Activated naive CD8-positive, alpha-beta T cell treated with anti-CD3 and anti-CD28 coated beads for 36 hours (primary cell): ENCODE measurements at places on chromosomes 4 and X. TPM values are rescaled to one million over a fixed set of nuclear protein-coding genes. Genes with fewer than 3 reads are reported as not detected.

GRCh38 chr4:178280362-178280761 is 838.1 kb upstream of the AGA start:
- H3K36me3 ChIP-seq, result no peaks in the 10 kb centered on the region
- H3K4me3 ChIP-seq, result no peak overlapping the region
- H3K4me1 ChIP-seq, result no peaks in the 10 kb centered on the region
- DNase-seq, result no peak
- no peaks in the 10 kb centered on the region for H3K27me3 ChIP-seq

- H3K27ac ChIP-seq, result no peak overlapping the region
- DNase-seq, result no peak
- H3K4me3 ChIP-seq, result no peak overlapping the region
- H3K4me1 ChIP-seq, result no peaks in the 10 kb centered on the region
Observed at GRCh38 chr4:113006632-113007031, 42.8 kb upstream of the ANK2 start.

DNA sequence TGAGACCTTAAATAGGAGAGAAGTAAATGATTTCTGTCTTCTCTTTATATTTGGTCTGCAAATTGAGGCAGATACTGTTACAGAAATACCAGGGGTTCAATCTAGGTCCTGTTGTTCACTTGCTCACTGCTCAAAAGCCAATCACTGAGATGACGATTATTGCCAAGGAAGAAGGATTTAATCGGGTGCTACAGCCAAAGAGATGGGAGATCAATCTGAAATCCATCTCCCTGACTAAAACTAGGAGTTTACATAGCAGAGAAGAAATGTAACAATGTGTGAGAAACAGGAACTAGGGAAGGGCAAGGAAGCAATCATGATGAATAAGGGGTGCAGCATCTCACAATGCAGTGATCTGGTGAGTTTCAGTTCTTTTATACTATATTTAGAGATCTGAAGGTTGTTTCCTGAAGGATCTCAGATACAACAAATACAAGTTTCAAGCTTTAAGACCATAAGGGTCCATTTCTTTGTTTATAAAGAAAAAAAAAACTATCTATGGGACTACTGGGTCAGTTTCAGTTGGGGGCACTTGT is 117.9 kb upstream of the FAM9B start:
- peaks cover 8% of the 10 kb centered on the region for H3K4me1 ChIP-seq
- peaks cover 6% of the 10 kb centered on the region for H3K36me3 ChIP-seq
- no peak overlapping the region for H3K4me3 ChIP-seq
- no peaks in the 10 kb centered on the region for H3K27me3 ChIP-seq
- DNase-seq, result no peak
- H3K27ac ChIP-seq, result no peak overlapping the region

DNA sequence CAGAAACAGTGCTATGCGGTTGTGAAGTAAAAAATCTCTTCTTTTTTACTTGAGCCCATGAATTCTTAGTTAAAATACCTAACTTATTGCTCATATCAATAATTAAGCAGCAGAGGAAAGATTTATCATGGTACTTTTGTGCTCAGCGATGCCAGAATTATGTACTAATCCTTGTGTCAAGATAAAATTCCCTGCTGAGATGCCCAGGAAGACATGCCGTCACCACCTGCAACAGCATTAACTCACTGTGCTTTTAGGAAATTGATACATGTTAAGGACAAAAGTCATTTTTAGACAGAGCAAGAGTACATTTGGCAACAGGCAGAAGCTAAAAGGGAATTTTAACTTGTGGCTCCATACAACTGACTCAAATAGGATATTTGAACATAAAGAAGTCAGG is 138.9 kb downstream of the NPNT start:
- DNase-seq, result no peak
- no peak overlapping the region for H3K27ac ChIP-seq
- peaks cover 4% of the 10 kb centered on the region for H3K27me3 ChIP-seq

GRCh38 chr4:76706581-76706980 is 191.4 kb downstream of the SOWAHB start:
- H3K27ac ChIP-seq, result no peak overlapping the region
- DNase-seq, result no peak
- H3K36me3 ChIP-seq, result no peaks in the 10 kb centered on the region
- peaks cover 5% of the 10 kb centered on the region for H3K27me3 ChIP-seq

DNA sequence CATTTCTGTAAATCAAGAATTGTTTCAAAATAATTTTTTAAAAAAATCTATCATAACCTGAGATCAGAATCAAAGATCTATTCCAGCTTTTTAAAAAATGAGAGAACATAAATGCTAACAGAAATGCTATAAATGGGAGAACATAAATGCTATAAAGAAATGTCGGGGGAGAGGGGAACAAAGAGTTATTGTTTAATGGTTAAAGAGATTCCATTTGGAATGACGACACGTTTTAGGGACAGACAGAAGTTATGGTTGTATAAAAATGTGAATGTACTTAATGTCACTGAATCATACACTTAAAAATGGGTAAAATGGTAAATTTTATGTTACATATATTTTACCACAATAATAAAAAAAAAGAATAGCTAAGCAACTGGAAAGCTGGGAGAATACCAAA is 127.1 kb downstream of the ATRX start:
- H3K4me1 ChIP-seq, result peaks cover 2% of the 10 kb centered on the region
- peaks cover 8% of the 10 kb centered on the region for H3K36me3 ChIP-seq
- no peak overlapping the region for H3K4me3 ChIP-seq
- H3K27ac ChIP-seq, result no peak overlapping the region
- no peaks in the 10 kb centered on the region for H3K27me3 ChIP-seq

- no peak overlapping the region for H3K27ac ChIP-seq
- no peaks in the 10 kb centered on the region for H3K36me3 ChIP-seq
- DNase-seq, result no peak
- H3K4me3 ChIP-seq, result no peak overlapping the region
- H3K4me1 ChIP-seq, result no peaks in the 10 kb centered on the region
Observed at GRCh38 chr4:164501074-164501473, 252.9 kb upstream of the SMIM31 start.

GRCh38 chr4:101135371-101136010 is 211.8 kb downstream of the PPP3CA start:
- peaks cover 23% of the 10 kb centered on the region for H3K4me1 ChIP-seq
- peak overlapping the region; percentile 62 for H3K4me3 ChIP-seq
- no peaks in the 10 kb centered on the region for H3K27me3 ChIP-seq
- no peak for DNase-seq

DNA sequence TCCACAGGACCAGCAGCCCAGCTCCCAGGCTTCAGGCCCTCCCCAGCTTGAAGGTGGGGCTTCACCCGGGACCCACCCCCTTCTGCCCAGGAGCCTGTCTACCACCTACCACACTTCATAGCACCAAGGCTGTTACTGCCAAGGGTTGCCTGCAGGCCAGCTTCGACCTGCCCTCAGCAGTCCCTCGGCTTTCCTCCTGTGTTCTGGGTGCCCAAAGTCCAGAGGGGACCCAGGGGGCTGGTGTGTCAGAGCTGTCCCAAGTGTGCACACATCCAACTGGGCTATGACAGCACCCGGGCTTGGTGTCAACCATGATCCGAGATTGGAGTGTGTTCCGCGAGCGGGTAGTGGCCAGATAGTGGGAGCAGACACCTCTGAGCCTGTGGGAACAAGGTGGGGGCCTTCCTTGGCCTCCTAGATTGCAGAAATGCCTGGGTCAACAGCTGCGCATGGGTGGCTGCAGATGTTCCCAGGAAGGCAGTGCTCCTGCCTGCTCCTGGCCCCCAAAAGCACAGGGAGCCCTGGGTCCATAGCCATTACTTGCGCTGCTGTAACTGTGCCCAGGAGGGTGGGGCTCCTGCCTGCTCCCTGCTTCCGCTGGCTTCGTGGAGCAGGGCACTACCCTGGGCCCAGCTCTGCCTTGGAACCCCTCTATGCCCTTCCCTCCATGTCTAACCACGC is 16.8 kb downstream of the SULT1B1 start:
- DNase-seq, result no peak
- no peak overlapping the region for H3K4me3 ChIP-seq
- H3K4me1 ChIP-seq, result no peaks in the 10 kb centered on the region
- H3K27ac ChIP-seq, result no peak overlapping the region

- peak overlapping the region; percentile 90 for H3K27ac ChIP-seq
- peak; percentile 73 for DNase-seq
- H3K36me3 ChIP-seq, result no peaks in the 10 kb centered on the region
- no peaks in the 10 kb centered on the region for H3K27me3 ChIP-seq
- H3K4me3 ChIP-seq, result peak overlapping the region; percentile 48
Observed at GRCh38 chrX:9285342-9285771, 179.5 kb upstream of the TBL1X start.

DNA sequence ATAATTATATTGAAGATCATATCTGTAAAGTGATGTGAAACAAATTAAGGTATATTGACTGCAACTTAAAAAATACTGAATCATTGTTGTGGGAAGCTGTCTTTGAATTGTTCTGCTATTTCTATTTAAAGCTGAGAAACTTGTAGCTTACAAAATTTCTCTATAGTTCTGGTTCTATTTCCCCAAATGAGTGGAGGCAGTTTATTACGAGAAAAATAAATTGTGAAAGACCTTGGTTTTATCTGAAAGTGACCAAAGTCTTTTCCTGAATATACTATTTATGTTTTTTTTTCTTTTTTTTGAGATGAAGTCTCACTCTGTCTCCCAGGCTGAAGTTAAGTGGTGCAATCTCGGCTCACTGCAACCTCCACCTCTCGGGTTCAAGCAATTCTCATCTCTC is 165.4 kb downstream of the SH3BGRL start:
- no peak overlapping the region for H3K4me3 ChIP-seq
- no peaks in the 10 kb centered on the region for H3K4me1 ChIP-seq
- H3K36me3 ChIP-seq, result no peaks in the 10 kb centered on the region
- H3K27me3 ChIP-seq, result no peaks in the 10 kb centered on the region
- DNase-seq, result no peak

GRCh38 chr4:169102026-169102425 is 92.0 kb upstream of the CBR4 start:
- H3K4me1 ChIP-seq, result peaks cover 2% of the 10 kb centered on the region
- no peaks in the 10 kb centered on the region for H3K36me3 ChIP-seq
- H3K27ac ChIP-seq, result no peak overlapping the region
- H3K4me3 ChIP-seq, result no peak overlapping the region

DNA sequence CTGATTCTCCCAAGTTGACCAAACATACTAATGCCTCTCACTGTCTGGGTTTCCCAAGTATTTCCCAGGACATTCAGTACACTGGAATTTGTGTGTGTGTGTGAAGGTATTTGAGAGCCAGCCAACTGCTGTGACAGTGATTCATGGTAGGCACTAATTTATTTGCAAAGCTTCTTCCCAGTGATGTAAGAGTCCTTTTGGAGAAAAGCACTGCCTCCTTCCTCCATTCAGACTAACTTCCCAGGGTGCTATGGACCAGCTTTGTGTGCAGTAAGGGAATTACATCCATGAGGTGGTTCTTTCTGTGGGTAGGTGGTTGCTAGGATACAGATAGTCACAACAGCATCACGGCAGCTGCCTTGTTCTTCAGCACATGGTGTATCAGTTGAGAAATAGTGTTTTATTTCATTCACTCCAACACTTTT is 8.7 kb downstream of the EGF start:
- no peak overlapping the region for H3K4me3 ChIP-seq
- H3K4me1 ChIP-seq, result no peaks in the 10 kb centered on the region
- no peaks in the 10 kb centered on the region for H3K36me3 ChIP-seq
- no peak overlapping the region for H3K27ac ChIP-seq
- H3K27me3 ChIP-seq, result no peaks in the 10 kb centered on the region

- H3K4me1 ChIP-seq, result no peaks in the 10 kb centered on the region
- H3K4me3 ChIP-seq, result no peak overlapping the region
- no peaks in the 10 kb centered on the region for H3K36me3 ChIP-seq
- peaks cover 9% of the 10 kb centered on the region for H3K27me3 ChIP-seq
- DNase-seq, result no peak
Observed at GRCh38 chrX:572538-573124, 58.0 kb upstream of the SHOX start.

DNA sequence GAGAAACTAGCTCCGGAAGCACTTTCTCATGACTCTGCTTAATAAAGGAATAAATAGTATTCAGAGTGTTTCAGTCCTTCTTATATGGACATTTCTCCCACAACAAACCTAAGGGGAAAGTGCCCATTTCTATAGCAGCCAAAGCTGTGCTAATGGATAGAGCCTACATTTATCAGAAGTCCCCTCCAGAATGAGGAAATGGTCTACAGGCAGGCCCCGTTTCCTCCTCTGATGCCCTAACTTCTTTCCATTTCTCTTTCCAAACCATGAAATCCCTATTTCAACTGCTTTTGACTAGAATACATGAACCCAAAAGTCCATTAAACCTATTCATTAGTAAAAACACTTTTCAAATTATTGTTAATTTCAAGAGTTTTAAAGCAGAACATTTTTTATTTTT is 4.5 kb downstream of the ACSL1 start:
- H3K27ac ChIP-seq, result no peak overlapping the region
- peaks cover 51% of the 10 kb centered on the region for H3K4me1 ChIP-seq
- no peaks in the 10 kb centered on the region for H3K27me3 ChIP-seq
- DNase-seq, result no peak
- peaks cover 1% of the 10 kb centered on the region for H3K36me3 ChIP-seq

- no peak for DNase-seq
- peaks cover 6% of the 10 kb centered on the region for H3K27me3 ChIP-seq
- no peak overlapping the region for H3K4me3 ChIP-seq
- H3K36me3 ChIP-seq, result no peaks in the 10 kb centered on the region
- no peak overlapping the region for H3K27ac ChIP-seq
Observed at GRCh38 chr4:73704314-73705055, 35.9 kb upstream of the CXCL8 start.

- no peaks in the 10 kb centered on the region for H3K4me1 ChIP-seq
- no peak overlapping the region for H3K4me3 ChIP-seq
- no peaks in the 10 kb centered on the region for H3K27me3 ChIP-seq
- H3K27ac ChIP-seq, result no peak overlapping the region
Observed at GRCh38 chr4:10761903-10762302, 77.3 kb upstream of the CLNK start.

DNA sequence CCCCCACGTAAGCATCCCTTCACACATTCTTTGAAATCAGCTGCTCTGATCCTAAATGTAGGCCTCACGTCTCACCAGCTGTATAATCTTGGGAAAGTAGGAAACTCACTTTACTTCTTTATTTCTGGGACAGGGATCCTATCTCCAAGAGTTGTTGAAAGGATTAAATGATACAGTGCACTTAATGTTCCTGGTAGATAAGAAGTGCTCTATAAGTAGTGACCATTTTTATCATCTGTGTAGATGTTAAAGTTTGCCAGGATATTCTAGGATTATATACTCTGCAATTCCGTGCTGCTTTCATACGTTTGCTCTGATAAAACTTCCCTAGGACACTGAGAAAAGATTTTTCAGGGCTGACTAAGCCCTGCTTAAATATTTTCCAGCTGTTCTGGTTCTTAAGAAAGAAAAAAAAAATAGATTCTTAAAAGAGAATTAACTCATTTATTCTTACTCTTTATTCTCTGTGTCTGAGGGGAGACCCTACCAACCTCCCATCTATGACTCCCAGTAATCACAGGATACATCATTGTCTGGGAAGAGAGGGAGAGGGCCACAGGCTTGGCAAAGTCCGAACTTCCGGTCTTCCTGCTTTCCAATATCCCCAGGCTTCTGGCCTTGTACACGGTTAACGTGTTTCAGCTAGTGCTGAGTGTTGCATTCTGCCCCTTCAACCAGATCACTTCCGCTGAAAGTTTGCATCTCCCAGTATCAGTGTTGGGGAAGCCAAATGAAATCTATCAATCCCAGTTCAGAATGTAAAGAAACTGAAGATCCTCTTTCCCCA is 269.2 kb downstream of the TRIML1 start:
- no peak overlapping the region for H3K27ac ChIP-seq
- no peaks in the 10 kb centered on the region for H3K27me3 ChIP-seq
- no peak for DNase-seq

The TSC22D3 gene
- total RNA-seq, result 25.2 TPM

The ZNF732 gene
- total RNA-seq, result not detected

The CPLX1 gene
- total RNA-seq, result 0.16 TPM

The GPRASP1 gene
- 2.3 TPM for total RNA-seq

The RHOH gene
- 112 TPM for total RNA-seq

The STARD8 gene
- 0.31 TPM for total RNA-seq

The CCDC158 gene
- total RNA-seq, result not detected

The PCYT1B gene
- total RNA-seq, result 0.49 TPM

The PGRMC2 gene
- total RNA-seq, result 47.0 TPM

The HEPH gene
- not detected for total RNA-seq

The MAGEB1 gene
- not detected for total RNA-seq

The GABRQ gene
- not detected for total RNA-seq

The ETDB gene
- not detected for total RNA-seq

The ARHGEF38 gene
- not detected for total RNA-seq
